ENCODE measurements at places on chromosomes 16 and 17. TPM values are rescaled to one million over a fixed set of nuclear protein-coding genes. Genes with fewer than 3 reads are reported as not detected.

RTN4RL1 gene
- 50.3 TPM for total RNA-seq

KRT222 gene
- 1.3 TPM for total RNA-seq

CAPNS2 gene
- total RNA-seq, result not detected

CTRB1 gene
- not detected for total RNA-seq

CHST6 gene
- total RNA-seq, result 4.0 TPM

TRPV3 gene
- total RNA-seq, result 0.74 TPM

GSG1L gene
- total RNA-seq, result 0.91 TPM

WDR45B gene
- total RNA-seq, result 60.4 TPM

SPATA32 gene
- total RNA-seq, result not detected

TMEM114 gene
- not detected for total RNA-seq

IL34 gene
- total RNA-seq, result 0.42 TPM

NPIPB9 gene
- 3.0 TPM for total RNA-seq

ZFPM1 gene
- total RNA-seq, result 11.1 TPM

SSTR5 gene
- 1.3 TPM for total RNA-seq

DNA sequence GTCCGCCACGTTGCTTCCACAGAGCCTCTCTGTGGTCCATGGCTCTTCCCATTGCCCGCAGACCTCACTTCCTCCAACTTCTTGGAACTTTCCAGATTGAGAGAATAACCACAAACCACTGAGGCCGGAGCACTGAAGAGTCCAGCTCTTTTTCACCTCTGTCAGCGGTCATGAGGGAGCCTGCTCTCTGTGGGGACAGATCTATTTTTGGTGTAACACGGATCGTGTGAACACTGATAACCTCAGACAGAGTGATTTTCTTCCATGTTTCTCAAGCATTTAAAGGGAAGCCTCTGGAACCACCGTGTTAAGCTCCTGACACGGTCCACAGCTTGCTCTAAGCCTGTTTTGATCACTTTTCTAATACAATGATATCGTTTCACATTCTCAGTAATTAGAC, 49.7 kb downstream of the NTN1 start:
- no peak for DNase-seq

DNA sequence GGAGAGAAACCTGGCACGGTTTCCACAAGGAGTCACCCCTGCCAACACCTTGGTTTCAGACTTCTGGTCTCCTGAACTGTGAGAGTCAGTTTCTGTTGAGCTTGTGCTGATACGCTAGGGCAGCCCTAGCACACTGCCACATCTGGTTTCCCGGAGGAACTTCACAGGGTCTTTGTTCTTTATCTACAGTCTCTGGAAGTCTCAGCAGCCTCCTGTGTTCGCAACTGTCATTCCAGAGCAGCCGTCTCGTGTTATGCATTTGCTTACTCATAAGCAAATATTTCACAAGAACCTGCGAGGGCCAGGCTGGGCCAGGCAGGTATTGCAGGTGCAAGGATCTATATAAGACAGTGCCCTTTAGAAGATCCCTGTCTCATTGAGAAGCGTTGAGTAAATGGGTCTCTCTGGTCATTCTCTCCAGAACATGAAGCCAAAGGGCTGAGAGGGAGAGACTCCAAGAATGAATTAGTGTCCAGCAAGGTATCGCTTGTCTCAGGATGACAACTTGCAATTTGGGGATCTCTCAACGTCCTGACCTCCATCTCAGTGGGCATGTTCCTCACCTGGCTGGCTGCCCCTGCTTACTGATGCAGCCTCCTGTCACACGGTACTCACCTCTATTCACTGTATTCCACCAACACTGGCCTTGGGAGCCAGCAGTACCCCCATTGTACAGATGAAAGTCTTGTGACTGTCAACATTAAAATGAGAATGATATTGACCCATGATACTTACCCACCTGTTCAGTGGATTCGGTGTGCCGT, 141.2 kb downstream of the WWOX start:
- no peak for DNase-seq

DNA sequence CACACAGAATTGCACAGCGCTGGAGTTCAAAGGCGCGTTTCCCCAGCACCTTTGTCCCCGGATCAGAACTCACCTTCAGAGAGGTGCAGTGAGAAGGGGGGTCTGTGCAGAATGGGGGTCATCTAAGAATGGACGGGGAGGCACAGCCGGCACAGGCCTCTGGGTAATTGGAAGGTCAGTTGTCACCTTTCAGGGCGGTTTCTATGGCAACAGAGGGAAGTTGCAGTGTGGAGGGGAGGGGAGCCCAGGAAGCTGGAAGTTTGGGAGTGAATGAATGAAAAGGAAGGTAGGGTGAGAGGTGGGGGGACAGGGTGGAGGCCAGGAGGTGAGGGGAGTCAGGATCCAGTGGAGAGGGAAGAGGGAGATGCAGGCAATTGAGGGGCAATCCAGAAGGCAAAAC, 12.4 kb upstream of the KCNG4 start:
- no peak for DNase-seq

DNA sequence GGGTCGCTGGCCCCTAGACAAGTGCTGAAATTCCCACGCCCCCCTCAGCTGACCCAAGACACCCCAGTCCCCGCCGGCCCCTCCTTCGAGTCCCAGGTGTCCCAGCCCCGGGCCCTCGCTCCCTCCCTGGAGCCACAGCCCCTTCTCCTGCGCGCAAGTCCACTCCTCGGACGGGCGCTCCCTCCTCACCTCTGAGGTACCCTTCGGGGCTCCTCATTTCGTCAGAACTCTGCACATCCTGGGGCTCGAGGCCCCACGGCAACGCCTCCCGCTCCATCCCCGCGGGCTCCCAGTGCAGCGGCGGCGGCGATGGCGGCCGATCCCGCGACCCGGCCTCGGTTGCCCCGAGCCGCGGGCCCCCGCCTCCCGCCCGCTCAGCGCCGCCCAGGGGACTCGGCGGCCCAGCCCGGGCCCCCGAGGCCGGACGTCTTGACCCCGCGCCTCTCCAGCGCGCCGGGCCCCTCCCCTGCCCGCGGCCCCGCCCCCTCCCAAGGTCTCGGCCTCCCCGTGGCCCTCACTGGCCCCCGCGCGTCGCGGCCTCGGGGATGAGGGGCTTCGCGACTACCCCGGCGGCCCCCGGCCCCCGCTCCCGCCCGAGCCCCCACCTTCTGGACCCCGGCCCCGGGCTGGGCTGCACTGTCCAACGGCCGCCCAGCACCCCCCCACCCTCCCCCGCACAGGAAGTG, at the start of gene ZNF768:
TSS of gene ZNF768 (minus strand) at position 430 of the 686 bp plus-strand sequence. CDS start at position 277, 153 bp downstream.
- DNase-seq, result peak; percentile 46

- DNase-seq, result no peak
Measured at GRCh38 chr16:56480776-56481467, 29.6 kb downstream of the OGFOD1 start.

GRCh38 chr17:27502526-27503324, 46.5 kb downstream of the KSR1 start:
- no peak for DNase-seq

DNA sequence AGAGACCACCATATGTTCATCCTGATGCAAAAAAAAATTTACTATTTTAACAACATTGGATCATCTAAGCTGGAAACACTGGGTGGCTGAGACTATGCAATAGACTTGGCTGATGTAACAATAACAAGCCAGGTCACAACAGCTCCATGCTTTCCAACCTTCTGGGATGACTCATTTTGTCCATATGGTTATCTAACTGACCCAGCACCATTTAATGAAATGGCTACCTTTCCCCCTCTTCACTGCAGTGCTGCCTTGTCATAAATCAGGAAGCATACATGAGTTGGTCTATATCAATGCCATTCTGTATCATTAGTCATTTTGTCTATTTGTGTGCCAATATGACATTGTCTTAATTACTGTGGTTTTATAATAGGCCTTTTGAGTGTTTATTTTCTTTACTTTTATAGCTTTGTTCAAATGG, 217.6 kb upstream of the KCNJ16 start:
- no peak for DNase-seq

DNA sequence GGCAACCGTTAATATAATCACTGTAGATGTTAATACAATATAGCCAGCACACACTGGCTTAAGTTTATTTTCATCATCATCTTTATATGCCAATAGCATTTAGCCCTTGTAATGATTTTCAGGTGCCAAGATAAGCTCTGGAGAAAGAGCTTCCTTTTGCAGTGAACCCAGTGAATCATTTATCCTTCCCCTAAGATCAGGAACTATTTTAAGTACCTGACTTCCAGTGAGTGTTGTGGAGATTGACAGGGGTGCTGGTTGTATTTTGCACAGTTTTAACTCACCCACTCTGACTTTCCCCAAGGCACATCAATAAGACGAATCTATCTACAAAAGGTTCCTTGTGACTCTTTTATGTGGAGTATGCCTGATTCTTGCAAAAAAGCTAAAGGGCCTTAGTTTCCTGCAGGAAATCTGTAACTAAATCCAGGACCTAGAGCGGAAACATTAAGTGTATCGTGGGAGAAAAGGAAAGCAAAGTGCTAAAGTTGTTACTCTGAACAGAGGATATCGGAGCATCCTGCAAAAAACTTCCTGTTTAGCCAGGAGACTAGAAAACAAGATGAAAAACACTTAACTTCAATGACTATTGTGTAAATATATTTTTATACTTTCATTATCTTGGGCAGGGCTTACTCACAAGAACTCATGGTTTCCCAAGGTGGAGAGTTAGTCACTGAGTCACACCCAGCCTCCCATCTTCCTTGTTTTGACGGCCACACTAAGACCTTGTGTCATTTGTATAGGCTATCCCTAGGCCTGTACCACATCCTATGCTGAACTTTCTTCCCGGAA, 183.6 kb downstream of the MAP2K6 start:
- no peak for DNase-seq

GRCh38 chr17:4786106-4786511, at the start of gene VMO1:
Gene VMO1 (minus strand): TSS chr17:4786364. CDS start chr17:4786352, 12 bp downstream.
- peak; percentile 58 for DNase-seq

DNA sequence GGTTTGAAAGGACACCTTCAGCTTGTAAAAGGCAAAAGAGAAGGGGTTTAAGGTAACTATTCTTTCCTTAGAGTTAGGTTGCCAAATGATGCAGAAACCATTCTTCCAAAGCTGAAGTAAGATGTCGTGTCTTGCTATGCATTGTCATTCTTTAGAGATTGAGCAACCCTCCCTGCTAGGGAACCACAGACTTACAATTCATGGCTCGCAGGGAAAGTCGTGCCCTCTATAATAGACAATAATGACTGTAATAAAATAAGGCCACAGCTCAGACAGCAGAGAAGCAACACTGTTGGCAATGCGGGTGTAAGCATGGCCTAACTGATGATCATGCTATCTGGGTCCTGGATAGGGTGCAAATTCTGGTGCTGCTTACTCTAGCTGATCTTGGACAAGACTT, 129.6 kb upstream of the CDH13 start:
- DNase-seq, result no peak

- no peak for DNase-seq
Measured at GRCh38 chr17:73271072-73271471, 9.4 kb upstream of the CPSF4L start.

GRCh38 chr17:65219707-65220106, 82.5 kb downstream of the RGS9 start:
- no peak for DNase-seq

GRCh38 chr16:80964351-80964750, 42.3 kb downstream of the CMC2 start:
- DNase-seq, result no peak

DNA sequence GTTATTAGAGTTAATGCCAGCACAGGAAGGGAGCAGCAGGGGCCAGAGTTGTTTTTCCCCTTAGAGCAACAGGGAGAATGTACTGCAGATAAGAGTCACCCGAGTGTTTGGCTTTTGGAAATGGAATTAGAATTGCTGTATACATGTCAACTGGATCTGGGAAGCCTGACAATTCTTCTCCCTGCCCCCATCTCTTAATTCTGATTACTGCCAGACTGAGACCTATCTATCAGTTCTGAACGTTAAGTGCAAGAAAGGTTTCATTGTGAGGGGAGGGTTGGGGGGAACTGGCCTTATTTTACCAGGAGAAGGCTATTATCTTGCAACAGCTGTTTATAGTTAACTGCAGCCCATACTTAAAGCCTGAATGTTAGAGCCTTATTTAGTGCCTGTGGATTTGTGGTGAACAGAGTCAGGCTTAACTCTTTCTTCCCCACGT, 424.5 kb upstream of the CDH11 start:
- DNase-seq, result no peak

DNA sequence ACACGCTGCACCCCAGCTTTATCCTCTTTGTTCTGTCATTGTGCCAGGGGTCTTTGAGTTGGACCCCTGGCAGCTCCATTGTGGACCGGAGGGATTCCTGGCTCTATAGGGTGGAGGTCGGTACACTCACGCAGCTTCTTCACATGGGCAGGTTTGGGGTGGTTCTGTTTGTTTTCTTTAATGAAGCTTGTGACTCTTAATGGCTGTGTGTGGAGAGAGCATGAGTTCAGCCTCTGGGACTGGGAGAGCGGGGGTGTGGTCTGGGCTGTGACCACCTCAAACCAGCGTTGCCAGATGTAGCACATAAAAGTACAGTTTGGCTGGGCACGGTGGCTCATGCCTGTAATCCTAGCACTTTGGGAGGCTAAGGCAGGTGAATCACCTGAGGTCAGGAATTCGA, 21.2 kb upstream of the NAGLU start:
- no peak for DNase-seq

DNA sequence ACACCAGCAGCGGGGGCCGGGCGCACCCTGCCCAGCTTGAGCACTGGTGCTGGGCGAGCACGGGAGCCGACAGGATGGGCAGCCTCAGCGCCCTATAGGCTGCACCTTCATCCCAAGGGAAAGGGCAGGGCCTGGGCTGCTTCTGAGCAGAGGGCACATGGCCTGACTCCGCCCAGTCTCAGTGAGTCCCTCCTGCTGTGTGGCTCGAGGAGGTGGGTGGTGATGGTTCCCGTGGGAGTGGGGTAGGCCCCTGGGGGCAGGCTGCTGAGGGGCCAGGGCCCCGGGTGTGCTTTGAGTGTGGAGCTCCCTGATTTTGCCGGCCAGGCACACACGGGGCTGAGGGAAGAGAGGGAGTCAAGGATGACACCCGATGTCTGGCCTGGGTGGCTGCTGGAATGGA, 37.9 kb downstream of the TSC2 start:
- no peak for DNase-seq

DNA sequence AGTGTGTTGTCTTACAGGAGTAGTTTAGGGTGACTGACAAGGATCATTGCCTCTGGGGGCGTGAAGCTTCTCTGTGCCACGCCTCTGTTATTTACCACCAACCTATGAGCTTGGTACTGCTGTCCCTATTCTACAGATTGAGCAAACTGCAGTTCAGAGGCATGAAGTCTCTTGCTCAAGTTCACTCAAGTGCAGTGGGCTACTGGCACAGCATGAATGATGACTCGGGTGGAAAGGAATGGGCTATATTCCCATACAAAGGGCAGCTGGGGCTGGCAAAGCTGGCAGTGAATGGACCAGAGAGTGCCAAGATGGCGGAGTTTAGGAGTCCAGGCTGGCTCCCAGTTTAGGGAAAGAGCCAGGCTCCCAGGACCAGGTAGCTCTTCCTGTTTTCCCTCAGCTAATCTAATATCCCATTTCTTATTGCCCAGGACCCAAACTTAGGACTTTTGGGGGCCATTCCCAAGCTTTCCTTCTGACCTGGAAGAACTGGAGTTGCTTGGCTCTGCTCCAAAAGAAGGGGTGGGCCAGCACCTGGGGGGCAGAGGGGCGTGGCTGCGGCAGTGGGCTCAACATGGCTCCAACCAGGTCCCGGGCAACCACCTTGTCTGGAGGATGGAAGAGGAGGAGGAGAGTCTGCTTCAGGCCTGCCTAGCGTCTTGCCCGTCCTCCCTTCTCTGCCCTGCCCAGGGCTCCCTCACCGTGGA, 12.9 kb downstream of the PLK1 start:
- DNase-seq, result no peak

- no peak for DNase-seq
Measured at GRCh38 chr17:80527016-80527645, 17.5 kb upstream of the RPTOR start.

- DNase-seq, result no peak
Measured at GRCh38 chr16:57373117-57373947, 1.0 kb downstream of the CX3CL1 start.

- no peak for DNase-seq
Measured at GRCh38 chr16:31134625-31135534, 647 bp downstream of the PRSS8 start.

- peak; percentile 97 for DNase-seq
Measured at GRCh38 chr17:28902819-28903545, at the start of gene DHRS13. Gene DHRS13 (minus strand): TSS chr17:28903079. CDS start chr17:28902944, 135 bp downstream.

All from glutamatergic neuron (in vitro differentiated cells).